ENCODE measurements at places on chromosomes 4 and X.
A peak's percentile ranks its signal among the peaks of the same experiment; 100 is the strongest.

- DNase-seq = peak; percentile 50
Measured at GRCh38 chr4:128574706-128575105, 234.8 kb upstream of the JADE1 start.

DNA sequence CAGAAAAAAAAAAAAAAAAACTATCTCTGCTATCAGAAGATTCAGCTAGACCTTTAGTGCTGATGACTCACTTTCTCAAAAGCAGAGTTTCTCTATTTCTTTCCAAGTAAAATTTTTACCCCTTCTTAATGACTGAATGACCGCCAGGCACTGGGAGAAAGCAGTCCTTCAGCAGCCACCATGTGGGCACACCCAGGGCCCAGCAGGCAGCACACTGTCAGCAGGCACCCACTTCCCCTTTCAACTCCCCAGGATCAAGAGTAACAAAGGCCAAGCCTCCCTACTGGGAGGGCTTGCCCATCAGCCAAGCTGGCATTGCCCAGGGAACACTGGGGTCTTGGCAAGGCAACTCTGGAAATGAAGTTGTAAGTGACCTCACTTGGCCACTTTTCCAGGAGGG is 201.9 kb upstream of the MAMLD1 start:
- no peak for DNase-seq

DNA sequence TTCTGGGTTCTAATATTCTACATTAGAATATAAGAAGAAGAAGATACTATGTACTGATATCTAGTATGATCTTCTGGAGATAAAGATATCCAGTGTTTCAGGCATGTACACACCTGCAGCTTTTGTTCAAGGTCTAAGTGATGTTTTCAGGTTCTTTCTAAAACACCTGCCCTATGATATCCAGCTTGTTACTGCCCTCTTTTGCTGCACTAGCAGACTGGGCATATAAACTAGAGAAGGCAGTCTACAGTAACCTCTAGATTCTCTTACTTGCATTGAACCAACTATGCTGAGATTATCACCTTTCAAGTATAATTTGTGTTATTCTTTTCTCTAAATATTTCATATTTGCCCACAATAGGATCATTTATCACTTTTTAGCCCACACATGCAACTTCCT is 1.9 kb upstream of the FRYL start:
- DNase-seq = no peak

- no peak for DNase-seq
Measured at GRCh38 chr4:6941796-6942195, 32.2 kb downstream of the TBC1D14 start.

DNA sequence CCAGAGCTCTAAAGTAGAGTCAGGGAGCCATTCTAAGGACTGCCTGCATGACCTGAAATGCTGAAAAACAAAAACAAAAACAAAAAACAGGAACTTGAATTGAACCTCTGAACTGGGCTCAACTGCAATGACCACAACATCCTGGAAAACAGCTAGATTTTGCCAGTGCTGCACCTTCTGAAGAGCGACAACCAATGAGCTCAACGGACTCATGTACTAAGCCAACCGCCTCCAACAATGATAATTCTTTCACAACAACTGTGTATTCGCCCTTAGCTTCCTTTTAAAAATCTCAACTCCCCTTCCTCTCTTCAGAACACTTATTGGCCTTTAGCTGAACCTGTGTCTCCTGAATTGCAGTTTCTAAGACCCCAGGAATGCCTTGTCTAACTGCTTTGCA is 69.8 kb downstream of the HAUS3 start:
- DNase-seq = no peak

Measured in activated naive CD8-positive, alpha-beta T cell treated with anti-CD3 and anti-CD28 coated beads for 36 hours (primary cell).